COLO829 (cell line): ENCODE measurements at places on chromosomes 5 and 9.

- DNase-seq = no peak
Measured at GRCh38 chr5:176578391-176578808, 29.3 kb downstream of the CDHR2 start.

DNA sequence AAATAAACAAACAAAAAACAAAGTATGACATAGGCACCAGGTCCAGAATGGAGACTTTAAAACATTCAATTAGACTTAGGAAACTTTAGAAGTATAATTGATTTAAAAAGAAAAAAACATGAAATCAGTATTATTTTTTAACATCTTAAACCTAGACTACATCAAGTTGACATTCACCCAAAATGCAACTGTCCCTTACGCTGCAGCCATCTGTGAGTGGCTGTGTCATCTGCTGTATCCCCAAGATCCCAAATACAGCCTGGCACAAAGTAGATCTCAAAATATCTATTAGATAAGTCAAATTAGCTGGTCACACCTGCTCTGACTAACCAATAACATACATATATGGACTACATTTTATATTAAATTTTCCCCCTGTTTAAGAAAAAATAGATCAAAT is 7.8 kb downstream of the TTLL11 start:
- no peak for DNase-seq

DNA sequence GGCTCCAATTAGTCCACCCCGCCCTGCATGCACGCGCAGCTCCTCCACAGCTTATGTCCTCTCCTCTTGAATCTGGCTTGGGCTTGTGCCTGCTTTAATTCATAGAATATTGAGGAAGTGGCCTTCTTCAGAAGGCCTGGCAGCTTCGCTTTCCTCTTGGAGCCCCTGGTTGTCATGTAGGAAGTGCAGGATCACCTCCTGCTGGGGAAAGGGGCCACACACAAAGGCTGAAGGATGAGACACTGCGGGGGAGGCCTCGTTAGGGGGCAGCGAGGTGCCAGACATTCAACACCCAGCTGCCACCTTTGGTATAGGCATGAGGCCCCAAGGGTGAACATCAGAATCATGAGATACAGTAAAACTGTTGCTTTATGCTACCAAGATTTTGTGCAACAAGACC is 2.7 kb upstream of the CNOT6 start:
- no peak for DNase-seq

DNA sequence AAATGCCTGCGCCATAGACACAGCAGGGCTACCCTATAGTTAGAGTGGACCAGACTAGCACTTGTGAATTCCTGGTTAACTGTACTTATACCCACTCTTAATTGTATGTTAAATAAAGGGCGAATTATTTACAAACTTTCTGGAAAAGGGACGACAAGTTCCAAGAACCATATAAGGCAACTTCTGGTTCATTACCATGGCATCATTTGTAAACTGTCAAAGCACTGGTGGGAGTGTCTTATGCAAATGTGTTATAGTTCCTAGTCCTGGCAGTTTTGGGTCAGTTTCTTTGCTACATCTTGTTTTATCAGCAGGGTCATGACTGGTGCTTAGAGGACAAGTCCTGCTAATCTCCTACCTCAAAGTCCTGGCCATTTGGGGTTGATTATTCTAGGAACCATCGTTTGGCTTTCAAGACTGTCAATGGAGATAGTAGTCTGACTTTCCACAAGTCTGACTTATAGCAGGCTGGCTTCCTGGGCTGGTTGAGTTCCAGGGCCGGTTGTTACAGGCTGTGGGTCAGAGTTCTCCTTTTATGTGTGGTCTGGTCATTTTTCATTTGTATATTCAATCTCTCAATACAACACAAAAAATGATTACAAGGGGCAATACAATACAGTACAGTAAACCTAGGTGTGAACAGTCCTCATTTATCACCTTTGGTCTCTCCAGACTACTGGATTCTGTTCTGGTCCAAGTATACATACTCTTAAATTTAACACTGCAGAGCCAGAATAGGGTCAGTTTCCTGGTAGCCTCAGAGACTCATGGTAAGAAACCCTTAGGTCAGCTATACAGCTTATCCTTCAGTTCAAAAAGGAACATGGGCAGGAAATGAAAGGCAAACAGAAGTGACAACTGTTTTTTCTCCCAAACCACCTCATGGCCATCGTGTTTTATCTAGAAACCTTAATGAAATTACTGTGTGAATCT is 8.3 kb upstream of the CFAP95 start:
- DNase-seq = no peak

GRCh38 chr9:130423272-130423671 is 21.5 kb upstream of the ASS1 start:
- no peak for DNase-seq

DNA sequence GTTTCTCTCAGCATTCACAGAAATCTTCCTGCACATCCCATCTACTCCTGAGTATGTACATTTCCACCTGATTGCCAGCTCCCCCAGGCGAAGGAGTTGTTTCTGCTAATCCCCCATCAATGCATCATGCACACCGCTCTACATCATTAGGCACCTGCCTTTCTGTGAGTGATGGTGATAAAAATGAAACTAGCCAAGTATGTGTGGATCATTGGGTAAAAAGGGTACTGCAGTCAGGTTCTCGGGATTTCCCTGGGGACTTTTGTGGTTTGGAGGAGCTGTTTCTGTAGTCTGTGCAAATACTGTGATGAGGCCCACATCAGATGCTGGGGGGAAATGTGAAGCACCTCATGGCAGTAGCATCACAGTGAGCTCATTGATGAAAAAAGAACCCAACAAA is 30.4 kb downstream of the CAMK4 start:
- DNase-seq = no peak

GRCh38 chr5:124252191-124252638 is 494.2 kb downstream of the ZNF608 start:
- DNase-seq = no peak

DNA sequence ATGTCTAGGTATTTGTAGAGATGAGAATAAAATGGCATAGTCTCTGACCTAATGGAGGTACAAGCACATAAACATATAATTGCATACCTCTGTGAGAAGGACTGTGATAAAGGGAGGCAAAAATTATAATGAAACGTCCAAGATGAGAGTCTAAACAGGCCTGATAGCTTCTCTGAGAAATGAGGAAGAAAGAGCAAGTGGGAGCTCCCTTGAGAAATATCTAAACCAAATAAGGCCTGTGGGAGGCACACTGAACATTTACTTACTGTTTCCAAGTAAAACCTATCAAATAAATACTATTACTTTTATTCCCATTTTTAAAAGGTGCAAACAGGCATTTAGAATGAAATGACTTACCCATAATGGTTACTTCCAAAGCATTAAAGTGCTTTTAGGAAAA is 125.6 kb upstream of the PAPPA start:
- no peak for DNase-seq

DNA sequence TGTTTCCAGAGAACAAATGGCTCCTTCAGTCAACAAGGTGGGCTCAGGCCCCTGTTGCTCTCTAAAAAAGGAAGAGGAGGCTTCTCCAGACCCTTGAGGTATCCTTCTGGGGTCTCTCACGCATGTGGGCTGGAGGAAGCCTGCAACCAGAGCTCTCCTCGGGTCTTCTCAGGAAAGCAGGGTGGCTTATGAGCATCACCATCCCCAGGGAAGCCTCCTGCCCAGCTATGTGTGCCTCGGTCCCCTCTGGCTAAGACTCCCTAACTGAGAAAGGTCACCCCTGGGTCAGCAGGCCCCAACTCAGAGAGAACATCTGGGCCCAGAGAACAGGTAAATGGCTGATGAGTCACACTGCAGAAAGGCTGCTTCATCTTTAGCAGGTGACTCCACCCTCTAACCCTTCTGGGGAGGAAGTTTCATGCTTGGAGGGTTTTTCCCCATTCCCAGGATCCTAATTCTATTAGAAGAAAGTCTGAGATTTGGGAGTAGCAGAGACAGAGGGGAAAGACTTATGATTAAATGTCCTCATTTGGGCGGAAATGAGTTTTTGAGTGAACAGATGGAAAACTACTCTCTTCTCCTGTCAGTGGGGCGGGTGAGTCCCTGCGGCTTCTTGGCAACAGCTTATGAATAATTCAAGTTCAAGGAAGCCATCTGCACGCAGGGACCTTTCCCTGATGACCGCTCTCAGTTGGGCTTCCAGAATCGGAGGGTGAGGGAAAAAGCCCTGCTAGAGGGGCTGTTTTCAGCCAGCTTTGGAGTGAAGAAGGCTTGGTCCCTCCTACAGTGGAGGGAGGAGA is 41.9 kb downstream of the TGFBI start:
- DNase-seq = no peak

GRCh38 chr9:133910855-133911514 is 81.1 kb downstream of the VAV2 start:
- no peak for DNase-seq

DNA sequence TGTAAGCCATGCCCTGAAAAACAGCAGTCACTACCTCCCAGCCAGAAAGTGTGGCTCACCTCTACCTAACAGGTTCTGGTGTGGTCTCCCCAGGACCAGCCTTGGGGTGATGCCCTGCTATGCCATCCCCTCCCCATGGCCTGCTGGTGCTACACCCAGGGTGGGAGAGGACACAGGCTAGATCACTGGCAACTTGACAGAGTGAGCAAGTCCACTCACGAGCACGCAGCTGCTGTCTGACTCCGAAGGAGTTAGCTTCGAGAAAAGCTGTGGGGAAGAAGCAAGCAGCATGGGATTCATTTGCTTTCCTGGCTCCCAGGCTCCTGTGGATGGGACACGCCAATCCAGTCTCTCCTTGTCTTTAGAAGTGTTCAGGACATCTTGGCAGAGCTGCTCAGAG is 102.2 kb downstream of the COL5A1 start:
- DNase-seq = no peak

DNA sequence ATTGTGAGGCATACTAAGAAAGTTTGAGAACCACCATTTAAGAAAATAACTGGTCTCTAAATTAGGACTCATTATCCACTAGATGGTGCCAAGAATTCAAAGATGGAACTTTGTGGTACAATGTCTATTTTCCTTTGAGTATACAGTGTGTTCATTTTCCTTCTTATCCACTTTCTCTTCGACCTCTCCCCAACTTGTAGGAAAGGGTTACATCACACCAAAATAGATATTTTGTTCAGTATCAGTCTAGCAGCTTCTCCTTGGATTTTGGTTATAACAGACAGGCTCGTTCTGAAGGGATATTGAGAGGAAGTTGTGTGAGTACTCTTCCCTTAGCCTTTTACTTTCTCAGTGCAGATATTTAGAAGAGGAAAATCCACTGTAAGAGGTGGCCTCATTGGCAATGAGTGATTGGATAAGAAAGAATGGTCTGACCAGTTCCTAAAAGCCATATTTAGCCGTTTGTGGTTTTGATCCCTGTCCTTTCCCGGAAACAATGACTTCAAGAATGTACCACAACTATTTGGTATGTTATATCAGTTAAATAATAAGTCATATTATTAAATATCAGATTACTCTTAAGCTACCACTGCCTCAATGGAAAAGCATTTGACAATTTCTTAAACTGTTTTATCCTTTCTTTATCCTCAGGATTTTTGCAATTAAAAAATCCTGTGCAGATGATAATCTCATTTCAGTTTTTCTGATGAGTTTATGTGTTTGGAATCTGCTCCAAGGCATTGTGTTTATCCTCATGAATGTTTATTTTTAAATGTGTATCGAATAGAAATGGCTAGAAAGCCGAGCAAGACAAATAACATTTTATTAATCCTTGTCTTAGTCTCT is 69.0 kb upstream of the GRAMD2B start:
- peak; percentile 62 for DNase-seq

DNA sequence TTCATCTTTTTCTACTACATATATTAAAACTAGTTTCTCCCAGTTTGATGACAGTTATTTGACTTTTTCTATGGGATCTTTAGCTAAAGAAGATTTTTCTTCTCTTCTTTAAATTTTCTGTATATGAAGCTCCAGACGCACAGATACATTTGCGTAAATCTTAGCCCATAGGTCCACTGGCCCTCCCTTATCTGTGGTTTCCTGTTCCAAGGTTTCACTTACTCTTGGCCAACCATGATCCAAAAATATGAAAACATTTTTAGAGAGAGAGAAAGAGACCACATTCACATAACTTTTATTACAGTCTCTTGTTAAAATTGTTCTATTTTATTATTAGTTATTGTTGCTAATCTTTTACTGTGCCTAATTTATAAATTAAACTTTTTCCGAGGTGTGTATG is 270.2 kb upstream of the DAPK1 start:
- no peak for DNase-seq
